Epithelial cell of proximal tubule (primary cell): ENCODE measurements at places on chromosomes 2 and 18. TPM values are rescaled to one million over a fixed set of nuclear protein-coding genes. Genes with fewer than 3 reads are reported as not detected.

- no peak for DNase-seq
Measured at GRCh38 chr2:66362701-66363100, 72.2 kb upstream of the MEIS1 start.

GRCh38 chr2:168241746-168242145, 5.6 kb downstream of the STK39 start:
- DNase-seq: no peak

DNA sequence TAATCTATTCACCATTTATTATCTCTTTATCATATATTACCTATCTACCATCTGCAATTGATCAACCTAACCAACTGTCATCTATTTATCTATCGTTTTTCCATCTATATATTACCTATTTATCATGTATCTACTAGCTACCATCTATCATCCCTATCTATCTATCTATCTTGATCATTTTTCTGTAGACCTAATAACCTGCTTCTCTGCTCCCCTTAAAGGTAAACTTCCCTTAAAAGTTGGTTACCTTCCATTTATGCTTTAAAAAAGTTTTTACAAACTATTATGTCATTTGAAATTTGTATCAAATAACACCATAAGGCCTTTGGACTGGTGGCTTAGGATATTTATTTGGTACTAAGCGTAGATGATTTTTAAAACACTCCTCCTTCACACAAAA, 47.2 kb downstream of the TMEM18 start:
- no peak for DNase-seq

- no peak for DNase-seq
Measured at GRCh38 chr18:45467293-45467692, 148.0 kb upstream of the SLC14A2 start.

- no peak for DNase-seq
Measured at GRCh38 chr18:79756143-79756500, 41.6 kb upstream of the KCNG2 start.

DNA sequence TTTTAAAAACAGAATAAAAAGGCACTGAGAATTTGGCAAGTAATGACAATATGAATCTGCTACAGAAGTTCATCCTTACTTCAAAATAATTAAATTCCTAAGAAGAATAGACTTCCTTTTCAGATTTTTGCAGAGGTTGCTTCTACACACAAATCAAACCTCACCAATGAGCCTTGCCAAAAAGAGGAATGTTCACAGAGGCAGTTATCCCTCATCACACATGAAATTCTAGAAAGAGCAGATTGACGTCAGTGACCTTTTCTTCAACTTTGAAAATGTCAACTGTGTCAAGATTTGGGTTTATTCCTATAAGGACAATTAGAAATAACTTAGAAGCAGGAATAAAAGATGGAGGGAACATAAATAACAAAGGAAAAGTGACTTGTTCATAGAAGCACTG, 64.6 kb downstream of the MBD2 start:
- DNase-seq: no peak

DNA sequence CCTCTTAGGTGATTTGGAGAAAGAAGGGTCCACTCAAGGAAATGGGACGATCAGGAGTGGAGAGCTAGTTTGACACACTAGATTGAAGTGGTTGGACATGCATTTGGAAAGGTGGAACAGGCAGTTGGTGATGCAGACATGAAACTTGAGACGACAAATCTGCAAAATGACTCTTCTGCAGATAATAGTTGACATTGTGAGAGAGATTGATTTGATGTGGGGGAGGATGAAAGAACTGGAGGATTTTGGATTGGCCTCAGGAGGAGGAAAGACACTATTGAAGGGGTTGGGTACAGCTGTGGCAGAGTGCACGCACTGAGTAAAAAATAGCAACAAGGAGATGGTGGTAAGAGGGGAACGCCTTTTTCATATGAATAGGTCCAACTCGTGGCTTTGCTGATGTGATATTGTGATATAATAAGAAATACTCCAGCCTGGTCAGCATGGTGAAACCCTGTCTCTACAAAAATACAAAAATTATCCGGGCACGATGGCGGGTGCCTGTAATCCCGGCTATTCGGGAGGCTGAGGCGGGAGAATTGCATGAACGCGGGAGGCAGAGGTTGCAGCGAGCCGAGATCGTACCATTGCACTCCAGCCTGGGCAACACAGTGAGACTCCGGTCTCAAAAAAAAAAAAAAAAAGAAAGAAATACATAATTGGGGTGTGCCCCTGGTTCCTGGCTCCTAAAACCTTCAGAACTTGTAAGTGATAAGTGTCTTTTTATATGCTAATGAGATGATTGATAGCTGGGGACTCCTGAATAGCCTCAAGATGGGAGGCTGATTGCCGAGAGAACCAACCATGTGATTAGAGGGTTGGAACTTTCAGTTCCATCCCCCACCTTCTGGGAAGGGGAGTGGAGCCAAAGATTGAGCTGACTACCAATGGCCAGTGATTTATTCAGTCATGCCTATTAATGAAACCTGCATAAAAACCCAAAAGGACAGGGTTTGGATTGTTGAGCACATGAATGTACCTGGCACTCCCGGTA, 9.7 kb downstream of the TTLL4 start:
- DNase-seq: no peak

- no peak for DNase-seq
Measured at GRCh38 chr2:235594041-235594440, 100.2 kb downstream of the AGAP1 start.

- DNase-seq: no peak
Measured at GRCh38 chr2:204116159-204116792, 179.7 kb downstream of the ICOS start.

Gene VIL1
- total RNA-seq: not detected in 2 replicates

DNA sequence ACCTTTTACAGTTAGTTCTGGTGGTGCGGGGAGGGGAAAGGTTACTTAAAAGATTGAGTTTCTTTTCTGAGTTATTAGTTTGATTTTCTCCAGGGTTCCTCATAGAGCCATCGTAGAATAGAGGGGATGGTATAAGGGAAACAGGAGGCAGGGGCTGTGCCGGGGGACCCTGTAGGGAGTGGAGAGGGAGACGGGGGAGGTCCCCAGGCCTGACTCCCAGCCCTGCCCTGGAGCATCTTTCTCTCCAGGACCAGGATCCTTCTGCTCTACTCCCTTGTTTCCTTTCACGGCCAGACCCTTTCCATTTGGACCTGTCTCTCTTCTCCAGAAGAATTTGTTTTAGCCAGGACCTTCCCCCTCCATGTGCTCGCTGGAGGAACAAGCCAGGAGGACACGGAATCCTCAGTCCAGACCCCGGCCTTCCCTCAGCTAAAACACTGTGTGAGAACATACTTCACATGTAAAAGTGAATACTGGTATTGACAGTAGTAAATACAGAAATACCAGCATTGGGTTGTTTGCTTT, 35.4 kb downstream of the DGKD start:
- DNase-seq: no peak

DNA sequence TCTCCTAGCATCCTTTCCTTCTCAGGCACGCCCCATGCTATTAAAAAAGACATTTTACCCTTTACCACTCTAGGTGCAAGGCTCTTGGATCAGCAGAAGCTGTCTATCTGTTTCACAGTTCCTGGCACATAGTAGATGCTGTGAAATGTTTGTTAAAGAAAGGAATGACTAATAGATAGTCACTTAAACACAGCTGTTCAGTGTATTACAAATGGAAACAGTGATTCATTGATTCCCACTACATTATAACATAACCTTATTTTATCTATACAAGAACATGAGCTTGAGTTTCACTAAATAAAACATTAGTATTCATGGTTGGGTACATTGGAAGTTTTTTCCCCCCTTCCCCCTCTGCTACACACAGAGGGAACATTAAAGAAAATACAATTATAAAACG, 142.1 kb downstream of the ASXL3 start:
- DNase-seq: no peak

DNA sequence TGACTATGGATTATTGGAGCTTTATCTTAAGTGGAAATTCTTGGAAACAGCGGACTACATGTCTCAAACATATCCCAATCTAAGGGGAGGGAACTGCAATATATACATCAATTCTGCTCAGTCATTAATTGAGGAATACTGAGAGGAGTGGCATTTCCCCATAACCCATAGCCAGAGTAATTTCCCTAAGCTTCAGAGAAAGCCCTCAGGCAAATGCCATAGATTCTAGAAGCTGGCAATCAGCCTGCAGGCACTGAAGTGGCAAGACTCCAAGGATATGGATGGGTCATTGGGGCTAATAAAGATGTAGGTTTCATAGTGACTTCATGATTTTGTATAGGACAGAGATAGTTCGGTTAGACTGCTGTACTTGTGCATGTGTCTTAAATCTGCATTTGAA, 1960.5 kb upstream of the PIK3C3 start:
- DNase-seq: no peak

DNA sequence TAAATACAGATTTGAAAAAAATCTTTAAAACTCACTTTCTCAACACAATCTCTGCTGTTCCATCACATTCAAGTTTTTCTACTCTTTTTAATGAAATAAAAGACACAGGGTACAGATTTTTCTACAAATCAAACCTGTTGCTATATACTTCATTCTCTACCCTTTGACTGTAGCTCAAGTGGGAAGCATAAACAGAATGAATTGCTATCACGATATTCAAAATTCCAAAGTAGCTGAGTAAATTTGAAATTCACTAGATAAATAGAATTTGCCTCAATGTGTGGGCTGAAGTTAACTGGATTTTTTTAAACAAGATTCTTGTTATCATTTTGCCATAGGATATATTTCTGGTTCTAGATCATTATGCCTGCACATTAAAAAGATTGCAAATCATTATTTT, 185.9 kb downstream of the ZNF521 start:
- no peak for DNase-seq

- DNase-seq: no peak
Measured at GRCh38 chr2:8115966-8116365, 565.9 kb upstream of the ID2 start.

Gene RGPD4
- total RNA-seq: not detected in 2 replicates

DNA sequence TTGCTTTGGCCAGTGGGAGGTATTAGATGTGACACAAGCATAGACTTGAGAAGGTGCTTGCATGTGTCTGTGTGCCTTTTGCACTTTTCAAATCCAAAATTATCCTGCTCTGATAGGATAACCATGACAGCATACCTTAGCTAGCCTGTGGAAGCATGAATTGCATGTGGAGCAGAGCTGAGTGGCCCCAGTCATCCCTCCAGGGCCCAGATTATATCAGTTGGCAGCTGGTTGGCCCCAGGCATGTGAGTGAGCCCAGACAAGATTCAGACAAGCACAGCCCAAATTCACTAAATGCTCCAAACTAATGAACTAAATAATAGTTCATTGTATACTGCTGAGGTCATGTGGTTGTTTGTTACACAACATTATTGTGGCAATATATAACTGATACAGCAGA, 18.8 kb downstream of the TACR1 start:
- DNase-seq: no peak

GRCh38 chr2:145744541-145745386, 1224.8 kb upstream of the ZEB2 start:
- DNase-seq: peak; percentile 48

- no peak for DNase-seq
Measured at GRCh38 chr2:175824243-175824642, 177.8 kb downstream of the LNPK start.

DNA sequence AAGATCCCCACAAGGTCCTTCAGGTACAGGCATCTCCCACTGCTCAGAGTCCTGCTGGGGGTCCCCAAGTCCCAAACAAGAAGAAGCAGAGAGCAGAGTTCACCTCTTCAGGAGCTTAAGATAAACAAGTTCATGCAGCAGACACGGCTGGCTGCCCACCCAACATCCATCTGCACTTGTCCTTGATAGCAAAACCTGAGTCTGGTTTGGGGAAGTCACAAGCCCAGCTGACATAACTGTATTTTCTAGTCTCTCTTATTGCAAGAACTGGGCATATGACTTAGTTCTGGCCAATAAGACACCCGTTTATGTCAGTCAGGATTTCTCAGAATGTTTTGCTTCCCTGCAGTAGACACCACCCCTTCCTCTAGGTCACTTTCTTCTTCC, 31.8 kb downstream of the AFF3 start:
- DNase-seq: no peak

Gene FZD7
- total RNA-seq: 34.8 and 36.6 TPM in 2 replicates

DNA sequence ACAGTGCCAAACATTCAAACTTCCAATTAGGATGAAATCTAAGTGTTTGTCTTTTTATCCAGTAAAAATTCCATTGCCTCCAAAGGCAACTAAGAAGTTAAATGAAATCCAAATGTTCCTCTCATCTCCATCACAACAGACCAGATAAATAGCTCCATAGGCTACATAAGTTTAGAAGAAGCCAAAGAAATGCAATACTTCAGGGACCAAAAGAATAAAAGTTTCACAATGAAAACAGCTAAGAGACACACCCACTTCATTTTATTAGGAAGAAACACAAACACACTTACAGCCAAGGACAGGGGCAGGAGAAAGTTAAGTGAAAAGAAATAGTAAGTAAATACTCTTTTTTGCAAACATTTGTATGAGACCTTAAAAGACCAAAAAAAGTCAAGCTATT, 88.5 kb upstream of the CCDC150 start:
- no peak for DNase-seq

DNA sequence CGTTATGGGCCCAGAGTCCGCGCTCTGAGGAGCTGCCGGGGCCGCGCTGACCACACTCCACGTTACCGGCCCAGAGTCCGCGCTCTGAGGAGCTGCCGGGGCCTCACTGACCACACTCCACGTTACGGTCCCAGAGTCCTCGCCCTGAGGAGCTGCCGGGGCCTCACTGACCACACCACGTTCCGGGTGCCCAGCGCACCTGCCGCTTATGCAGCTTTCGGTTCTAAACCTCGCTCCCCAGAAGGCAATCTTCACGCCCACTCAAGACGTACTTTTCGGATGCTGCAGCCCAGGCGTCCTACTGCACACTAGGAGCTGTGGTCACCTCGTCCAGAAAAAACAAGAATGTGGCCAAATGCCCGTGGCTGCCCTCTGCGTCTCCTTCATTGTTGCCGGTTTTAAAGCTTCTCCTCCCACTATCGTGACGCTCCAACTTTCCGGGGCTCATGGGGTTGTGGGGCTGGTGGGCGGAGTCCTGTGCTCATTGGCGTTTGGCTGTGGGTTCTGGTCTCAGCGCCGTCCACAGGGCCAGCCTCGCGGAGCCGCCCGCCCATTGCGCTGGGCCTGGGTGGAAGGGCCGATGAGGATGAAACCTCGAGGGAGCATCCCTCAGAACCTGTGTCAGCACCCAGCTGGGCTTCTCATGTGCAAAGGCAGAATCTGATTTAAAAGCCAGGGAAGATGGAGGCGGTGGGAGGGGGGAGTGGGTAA, 11.9 kb downstream of the KCNG2 start:
- no peak for DNase-seq

- peak; percentile 96 for DNase-seq
Measured at GRCh38 chr18:22282311-22283115, 113.1 kb downstream of the GATA6 start.

DNA sequence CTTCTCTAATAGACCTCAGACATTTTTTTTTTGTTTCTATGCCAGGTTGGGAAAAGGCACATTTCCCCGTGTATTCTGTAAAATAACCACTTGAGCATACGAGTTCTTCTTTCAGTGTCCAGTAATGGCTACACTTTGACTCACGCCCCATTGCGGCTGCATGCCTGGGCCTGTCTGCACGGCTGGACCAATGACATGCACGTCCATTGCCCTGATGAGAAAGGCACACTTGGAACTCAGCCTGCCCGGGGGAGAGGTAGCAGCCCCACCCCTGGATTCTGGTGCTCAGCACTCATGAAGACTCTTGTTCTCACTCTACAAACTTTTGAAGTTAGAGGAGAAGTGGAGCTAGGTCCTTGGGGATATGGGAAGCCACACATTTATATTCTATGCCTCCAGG, 5.8 kb downstream of the PCARE start:
- no peak for DNase-seq

Gene ALS2
- 15.6 and 20.8 TPM in 2 replicates for total RNA-seq

Gene CACNB4
- 0.14 and 0.52 TPM in 2 replicates for total RNA-seq

GRCh38 chr2:223090039-223090438, 38.0 kb downstream of the KCNE4 start:
- DNase-seq: no peak

GRCh38 chr18:63182861-63183260, 136.7 kb downstream of the BCL2 start:
- DNase-seq: no peak
